NCI-H510A (cell line): ENCODE measurements at places on chromosomes 2 and 18.

- no peak for DNase-seq
Observed at GRCh38 chr2:27323596-27324285, 844 bp upstream of the MPV17 start.

DNA sequence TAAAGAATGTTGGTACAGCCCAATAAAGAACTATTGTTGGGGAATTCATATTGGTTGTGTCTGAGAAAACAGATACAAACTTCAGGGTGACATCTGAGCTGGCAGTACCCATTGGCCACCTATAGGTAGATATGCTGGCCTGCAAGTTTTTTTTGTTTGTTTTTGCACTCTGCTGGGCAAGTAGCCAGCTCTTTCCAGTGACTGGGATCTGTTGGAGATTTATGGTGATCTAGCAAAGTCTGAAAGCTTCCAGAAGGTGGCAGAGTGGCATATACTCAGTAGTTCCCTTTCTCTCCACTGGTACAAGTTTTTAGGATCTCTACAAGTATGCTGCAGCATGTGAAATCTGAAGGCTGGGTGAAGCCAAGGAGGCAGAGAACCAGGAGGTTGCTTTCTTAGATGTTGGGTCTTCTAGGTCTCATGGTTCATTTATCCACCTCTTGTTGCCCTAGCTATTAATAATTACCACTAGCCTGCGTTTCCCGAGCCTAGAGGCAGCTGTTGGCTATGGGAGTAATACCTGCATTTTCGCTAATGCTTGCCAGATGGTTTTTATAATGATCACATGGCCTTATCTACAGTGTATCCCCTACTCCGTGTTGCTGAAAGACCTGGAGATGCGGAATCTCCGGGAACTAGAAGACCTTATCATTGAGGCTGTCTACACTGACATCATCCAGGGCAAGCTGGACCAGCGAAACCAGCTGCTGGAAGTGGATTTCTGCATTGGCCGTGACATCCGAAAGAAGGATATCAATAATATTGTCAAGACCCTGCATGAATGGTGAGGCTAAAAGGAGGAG lies 9.5 kb downstream of the COPS7B start:
- peak; percentile 92 for DNase-seq

DNA sequence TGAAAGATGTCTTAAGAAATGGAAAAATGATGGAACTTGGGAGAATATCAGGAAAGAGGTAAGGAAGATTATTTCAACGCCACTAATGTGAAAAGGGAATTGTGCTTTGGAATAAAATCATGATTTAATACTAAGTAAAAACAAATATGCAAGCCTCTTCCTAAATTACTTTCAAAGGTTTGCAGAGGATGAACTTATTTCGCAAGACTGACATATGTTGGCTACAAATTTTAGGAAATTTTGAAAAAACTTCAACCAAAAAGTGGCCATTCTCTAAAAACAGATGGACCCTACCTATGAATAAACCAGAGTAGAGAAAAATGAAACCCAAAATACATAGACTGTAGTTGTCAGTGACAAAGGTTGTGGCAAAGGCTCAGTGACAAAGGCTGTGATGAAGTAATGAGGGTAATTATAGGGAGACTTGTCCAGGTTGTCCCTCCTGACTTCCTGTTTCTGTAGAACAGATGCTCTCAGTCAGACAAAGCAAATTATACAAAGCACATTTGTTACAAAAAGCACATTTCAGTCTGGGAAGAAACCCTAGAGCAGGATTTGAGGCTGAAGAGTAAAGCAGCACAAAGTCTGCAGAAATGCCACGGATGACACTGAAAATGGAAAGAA lies 39.5 kb downstream of the SFT2D3 start:
- no peak for DNase-seq

DNA sequence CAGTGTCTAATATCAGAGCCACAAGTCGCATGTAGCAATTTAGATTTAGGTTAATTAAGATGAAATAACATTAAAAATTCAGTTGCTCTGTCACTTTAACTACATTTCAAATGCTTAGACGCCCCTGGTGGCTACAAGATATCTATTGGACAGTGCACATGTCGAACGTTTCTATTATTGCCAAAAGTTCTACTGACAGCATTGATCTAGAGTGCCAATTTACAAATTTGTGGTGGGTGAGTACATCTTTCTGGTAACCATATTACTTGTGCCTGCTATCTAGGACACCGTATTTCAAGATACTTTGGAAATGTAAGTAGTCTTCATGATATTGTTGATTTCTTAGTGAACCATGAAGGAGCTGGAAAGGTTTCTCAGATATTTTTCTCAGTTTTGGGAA lies 20.2 kb downstream of the PIK3C3 start:
- no peak for DNase-seq
